ENCODE measurements at places on chromosomes 1 and 21.

DNA sequence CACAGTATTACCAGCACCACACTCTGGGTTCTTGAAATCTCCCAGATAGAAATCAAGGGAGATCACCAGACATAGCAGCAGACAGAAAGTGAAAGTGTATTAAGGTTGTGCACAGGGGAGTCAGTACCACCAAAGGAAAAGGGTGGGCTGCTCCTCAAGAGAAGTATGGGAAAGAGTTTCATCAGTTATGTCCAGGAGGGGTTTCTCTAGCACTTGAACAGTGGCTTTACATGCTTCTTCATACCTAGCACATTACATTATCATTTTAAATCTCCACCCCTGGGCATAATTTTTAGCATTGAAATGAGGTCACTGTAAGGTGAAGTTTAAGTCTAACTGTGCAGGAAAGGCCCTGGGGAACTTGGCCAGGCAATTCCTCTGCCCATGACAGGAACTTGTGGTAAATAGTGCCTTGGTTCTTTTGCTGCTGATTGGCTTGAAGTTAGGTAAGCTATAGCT lies 601.0 kb downstream of the NUF2 start:
- no peak for DNase-seq

GRCh38 chr1:18830596-18830995 lies 28.9 kb downstream of the TAS1R2 start:
- no peak for DNase-seq

- no peak for DNase-seq
Observed at GRCh38 chr1:29824511-29825273, 588.4 kb downstream of the PTPRU start.

- peak; percentile 49 for DNase-seq
Observed at GRCh38 chr1:84077476-84078107, 66.5 kb upstream of the PRKACB start.

DNA sequence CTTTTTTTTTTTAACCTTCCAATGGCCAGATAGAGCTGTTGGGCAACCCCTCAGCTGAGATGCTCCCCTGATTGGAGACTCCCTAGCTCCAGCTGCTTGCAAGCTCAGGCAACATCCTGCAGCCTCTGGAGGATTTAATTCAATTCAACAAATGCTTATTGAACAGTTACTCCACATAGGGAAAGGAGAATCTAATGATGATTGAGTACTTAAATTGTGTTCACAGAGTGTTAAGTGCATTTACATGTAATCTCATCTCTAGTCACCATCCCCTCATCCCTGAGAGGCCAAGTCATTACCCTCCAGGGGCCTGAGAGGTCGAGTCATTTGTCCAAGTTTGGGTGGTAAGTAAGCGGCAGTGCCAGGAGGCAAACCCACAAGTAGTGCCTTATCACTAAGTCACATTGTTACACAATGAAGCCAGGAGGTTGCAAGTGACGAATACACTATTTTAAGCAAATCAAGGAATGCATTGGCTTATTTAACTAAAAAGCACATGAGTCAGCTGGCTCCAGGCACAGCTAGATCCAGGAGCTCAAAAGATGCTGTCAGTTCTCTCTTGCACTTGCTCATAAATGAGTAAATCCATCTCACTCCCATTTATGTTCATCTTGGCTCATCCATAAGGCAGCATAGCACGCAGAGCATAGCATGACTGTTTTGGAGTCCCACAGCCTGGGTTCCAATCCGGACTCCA lies 64.3 kb downstream of the OPTC start:
- DNase-seq: no peak

DNA sequence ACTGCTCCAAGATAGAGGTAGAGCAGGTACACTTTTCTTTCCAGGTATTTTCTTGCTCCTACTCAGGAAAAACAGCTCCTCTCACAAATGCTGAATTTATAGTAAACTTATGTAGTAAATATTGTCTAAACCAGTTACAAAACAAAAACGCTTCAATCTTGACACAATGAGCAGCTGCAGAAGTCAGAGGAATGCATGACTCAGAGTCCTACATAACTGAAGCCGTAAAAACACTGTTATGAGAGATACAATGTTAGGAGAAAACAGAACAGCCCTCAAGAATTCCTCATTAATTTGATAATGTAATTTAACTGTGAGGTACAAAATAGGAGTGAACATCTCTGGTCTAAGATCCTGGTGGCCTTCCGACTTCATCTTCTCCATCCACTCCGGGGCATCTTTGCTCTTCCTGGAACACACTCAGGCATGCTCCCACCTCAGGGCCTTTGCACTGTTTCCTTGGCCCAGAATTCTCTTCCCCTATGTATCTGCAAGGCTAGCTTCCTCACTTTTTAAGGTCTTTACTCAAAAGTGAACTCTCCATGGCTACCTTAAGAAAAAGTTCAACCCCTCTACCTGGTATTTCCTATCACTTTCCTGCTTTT lies 138.5 kb downstream of the SLC45A1 start:
- DNase-seq: no peak

DNA sequence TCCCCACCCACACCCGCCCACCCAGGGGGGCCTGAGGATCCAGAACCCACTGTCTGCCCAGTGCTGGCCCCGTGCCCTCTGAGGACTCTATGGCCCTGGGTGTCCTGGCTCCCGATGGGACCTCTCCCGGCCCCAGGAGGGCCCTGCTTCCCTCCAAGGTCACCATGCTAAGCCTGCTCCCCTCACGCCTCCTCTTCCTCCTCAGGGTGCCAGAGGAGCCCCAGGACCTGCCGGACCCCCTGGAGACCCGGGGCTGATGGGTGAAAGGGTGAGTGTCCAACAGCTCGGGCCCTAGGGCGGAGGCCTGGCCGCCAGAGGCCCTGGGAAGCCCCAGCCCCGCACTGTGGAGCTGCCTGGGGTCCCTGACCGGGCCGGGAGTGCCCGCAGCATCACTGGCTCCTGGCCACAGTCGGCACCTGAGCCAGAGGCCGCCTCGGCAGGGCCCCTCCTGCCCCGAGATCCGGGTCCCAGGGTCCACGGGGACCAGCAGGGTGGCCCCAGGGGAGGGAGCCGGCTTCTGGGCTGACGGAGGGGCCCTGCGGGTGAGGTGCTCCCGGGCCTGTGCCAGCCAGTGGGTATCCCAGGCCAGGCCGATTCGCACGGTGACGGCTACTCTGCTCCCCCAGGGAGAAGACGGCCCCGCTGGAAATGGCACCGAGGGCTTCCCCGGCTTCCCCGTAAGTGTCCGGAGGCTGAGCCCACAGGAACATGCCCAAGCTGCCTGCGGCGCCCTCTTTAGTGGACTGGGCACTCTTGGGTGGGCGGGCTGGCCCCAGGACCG lies 16.1 kb downstream of the COL6A1 start:
- DNase-seq: no peak

GRCh38 chr1:115239426-115239825 lies 98.6 kb downstream of the NGF start:
- DNase-seq: no peak

GRCh38 chr1:53189061-53189460 lies 7.6 kb upstream of the CPT2 start:
- DNase-seq: no peak

DNA sequence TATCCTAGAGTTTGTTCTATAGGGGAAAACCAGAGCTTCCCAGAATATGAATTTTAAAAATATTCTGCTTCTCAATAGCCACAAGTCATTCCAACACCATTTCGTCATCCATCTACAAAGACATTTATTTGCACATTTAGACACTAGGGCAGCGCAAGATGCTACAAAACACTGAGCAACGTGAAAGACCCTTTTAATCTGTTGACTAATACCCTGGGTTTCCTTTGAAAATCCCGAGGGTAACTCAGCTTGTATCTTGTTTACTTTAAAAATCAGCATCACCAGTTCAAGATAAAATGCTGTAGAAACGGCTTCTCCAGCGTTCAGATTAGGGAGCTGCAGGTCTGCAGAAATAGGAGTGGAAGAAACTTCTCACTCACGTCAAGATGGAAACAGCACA lies 13.5 kb downstream of the PDPN start:
- DNase-seq: no peak

GRCh38 chr1:159492575-159493323 lies 43.1 kb downstream of the OR10J5 start:
- no peak for DNase-seq

DNA sequence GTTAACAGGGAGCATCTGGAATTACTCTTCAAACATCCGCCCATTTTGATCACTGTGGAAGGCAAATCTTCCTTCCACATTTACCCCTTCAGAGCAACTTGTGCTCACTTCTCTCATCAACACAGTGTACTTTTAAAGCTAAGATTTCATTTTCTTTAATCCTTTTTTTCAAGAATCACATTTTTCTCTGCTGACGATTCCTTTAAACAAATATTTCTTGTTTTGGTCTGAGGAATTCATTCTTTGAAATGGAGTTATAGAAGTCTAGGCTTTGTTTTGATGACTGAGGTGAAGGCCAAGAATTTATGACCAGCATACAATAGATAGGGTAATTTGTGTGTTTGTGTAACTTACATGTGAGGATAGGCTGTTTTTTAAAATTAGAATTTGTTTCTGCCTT lies 25.6 kb downstream of the LRRC42 start:
- no peak for DNase-seq

- peak; percentile 55 for DNase-seq
Observed at GRCh38 chr1:46522184-46522968, 29.1 kb downstream of the KNCN start.

GRCh38 chr1:9606948-9607347 lies 18.2 kb downstream of the TMEM201 start:
- no peak for DNase-seq

DNA sequence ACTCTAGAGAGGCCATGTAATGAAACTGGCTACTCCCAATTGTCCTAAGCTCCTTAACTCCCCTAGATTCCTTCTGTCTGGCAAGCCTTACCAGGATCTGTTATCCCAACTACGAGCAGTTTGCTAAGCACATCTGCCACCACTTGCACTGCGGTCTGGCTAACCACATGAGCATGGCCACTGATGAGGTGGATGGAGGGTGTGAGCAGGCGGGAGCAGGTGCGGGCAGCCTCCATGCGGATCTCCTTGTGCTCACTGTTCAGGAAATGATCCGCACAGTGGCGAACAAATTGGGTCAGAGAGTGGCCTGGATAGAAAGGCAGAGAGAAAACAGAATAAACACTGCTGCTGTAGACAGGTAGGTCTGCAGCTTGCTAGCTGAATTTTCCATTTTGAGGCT lies 24.0 kb downstream of the MTOR start:
- DNase-seq: no peak

DNA sequence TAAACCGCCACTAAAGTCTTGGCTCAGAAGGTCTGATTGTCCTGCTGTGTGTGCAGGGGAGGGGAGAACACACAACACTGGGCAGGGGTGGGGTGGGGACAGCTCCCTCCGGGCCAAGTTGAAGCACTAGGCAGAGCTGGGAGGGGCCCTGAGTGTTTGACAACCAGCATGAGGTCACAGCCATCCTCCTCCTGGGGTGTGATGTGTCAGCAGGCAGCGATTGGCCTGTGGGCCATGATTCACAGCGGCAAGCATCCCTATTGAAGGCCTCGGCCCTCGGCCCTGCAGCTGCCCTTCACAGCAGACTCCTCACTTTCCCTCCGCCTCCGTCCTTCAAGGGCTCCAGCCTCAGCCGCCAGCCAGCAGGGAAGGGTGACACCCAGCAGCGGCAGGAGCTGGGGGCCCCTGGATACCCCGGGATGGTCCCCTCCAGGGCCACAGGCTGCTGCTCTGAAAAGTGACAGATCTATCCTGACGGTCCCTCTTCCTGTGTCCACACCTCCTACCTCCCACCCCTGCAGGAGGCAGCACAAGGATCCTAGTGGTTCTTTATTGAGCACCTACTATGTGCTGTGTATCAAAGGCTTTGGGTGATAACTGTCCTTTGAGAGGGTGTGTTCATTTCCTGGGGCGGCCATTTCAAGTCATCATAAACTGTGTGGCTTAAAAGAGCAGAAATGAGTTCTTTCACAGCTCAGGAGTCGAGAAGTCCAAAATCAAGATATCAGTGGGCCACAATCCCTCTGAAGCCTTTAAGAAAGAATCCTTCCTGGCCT lies 66.0 kb upstream of the SLC25A33 start:
- no peak for DNase-seq

- no peak for DNase-seq
Observed at GRCh38 chr1:224067621-224068457, 46.1 kb upstream of the FBXO28 start.

- DNase-seq: no peak
Observed at GRCh38 chr1:173888749-173889148, 20.6 kb downstream of the ZBTB37 start.

DNA sequence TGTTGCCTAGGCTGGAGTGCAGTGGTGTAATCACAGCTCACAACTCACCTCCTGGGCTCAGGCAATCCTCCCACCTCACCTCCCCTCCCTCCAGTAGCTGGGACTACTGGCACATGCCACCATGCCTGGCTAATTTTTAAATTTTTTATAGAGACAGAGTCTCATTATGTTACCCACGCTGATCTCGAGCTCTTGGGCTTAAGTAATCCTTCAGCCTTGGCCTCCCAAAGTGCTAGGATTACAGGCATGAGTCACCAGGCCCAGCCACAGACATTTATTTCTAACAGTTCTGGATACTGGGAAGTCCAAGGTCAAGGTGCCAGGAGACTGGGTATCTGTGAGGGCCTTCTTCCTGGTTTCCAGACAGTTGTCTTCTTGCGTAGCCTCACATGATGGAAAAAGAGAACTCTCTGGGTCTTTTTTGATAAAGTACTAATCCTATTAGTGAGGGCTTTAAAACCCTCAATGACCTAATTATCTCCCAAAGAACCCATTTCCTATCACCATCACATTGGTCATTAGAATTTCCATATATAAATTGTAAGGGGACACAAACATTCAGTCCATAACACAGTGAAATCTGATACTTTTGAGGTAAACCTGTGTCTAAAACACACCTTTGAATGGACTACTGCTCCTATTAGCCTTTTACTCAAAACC lies 67.9 kb downstream of the PHACTR4 start:
- DNase-seq: no peak

DNA sequence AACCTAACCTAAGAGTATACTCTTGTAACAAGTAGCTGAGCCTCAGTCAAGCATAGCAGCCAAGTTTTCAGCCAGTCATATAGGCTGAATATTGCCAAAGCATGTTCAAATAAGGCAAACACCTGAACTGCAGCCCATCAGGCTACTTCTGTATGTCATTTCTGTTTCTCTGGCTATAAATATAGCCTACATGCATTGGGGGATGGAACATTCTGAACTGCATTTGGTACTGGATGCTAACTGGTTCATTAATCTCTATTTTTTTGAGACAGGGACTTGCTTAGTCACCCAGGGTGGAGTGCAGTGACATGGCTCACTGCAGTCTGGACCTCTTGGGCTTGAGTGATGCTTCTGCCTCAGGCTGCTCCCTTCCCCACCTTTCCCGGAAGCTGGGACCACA lies 37.3 kb downstream of the MAST2 start:
- no peak for DNase-seq

- DNase-seq: peak; percentile 28
Observed at GRCh38 chr1:35544976-35545375, 12.2 kb downstream of the KIAA0319L start.

DNA sequence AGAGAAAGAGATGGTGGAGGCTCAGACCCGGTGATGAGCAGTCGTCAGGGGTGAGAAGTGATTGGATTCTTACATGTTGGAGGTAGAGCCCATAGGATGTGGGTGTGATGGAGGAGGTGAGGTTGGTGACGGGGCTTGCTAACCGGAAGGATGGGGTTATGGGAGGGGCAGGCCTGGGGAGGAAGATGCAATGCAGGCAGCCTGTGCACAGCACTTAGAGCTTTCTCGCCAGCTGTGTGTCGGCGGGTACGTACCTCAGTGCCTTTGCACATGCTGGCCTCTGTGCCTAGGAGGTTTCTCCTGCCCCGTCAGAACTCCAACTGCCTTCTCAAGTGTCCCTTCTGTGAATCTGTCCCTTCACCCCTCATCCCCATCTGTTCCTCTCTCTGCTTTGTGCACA lies 2.9 kb upstream of the BSND start:
- DNase-seq: peak; percentile 36
